Esophagus muscularis mucosa (tissue), 4 donors: ENCODE measurements at places on chromosomes 3 and 15. TPM values are rescaled to one million over a fixed set of nuclear protein-coding genes. Genes with fewer than 3 reads are reported as not detected.

DNA sequence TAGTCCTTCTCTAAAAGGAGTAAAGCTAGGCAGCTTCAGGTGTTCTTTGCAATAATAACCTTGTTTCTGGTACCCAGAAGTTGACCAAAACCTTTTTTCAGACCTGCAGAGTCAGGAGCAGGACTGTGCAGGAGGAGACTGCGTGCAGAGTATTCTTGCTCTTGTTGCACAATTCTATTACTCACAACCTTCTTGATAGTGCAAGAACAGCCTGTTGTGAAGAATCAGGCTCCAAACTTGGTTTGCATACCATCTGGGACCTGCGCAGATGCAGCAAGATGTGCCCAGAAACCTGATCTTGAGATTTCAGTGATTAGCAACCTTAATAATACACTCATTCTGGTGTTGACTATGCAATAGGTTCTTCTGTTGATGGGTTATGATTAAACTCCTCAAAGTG, 111.9 kb downstream of the ATG7 start:
- H3K36me3 ChIP-seq = no peaks in the 10 kb centered on the region
- peaks cover 30% of the 10 kb centered on the region for H3K4me1 ChIP-seq
- H3K4me3 ChIP-seq = no peak overlapping the region
- H3K27ac ChIP-seq = no peak overlapping the region
- DNase-seq = no peak

TMOD2 gene
- 20.2 TPM for total RNA-seq

MFGE8 gene
- 550 TPM for total RNA-seq

GRCh38 chr15:69305204-69305931, 6.7 kb downstream of the PAQR5 start:
- H3K4me1 ChIP-seq = no peaks in the 10 kb centered on the region
- no peak overlapping the region for H3K4me3 ChIP-seq
- no peak for DNase-seq
- H3K27me3 ChIP-seq = peaks cover 6% of the 10 kb centered on the region

- no peaks in the 10 kb centered on the region for H3K4me1 ChIP-seq
- no peaks in the 10 kb centered on the region for H3K27me3 ChIP-seq
- H3K4me3 ChIP-seq = no peak overlapping the region
- H3K27ac ChIP-seq = no peak overlapping the region
Measured at GRCh38 chr3:178140531-178141304, 395.5 kb upstream of the KCNMB2 start.

INKA1 gene
- 3.3 TPM for total RNA-seq

LARP6 gene
- total RNA-seq = 36.3 TPM

GRCh38 chr3:189871418-189871817, 240.2 kb downstream of the TP63 start:
- no peaks in the 10 kb centered on the region for H3K36me3 ChIP-seq
- no peak for DNase-seq
- no peak overlapping the region for H3K4me3 ChIP-seq

DNA sequence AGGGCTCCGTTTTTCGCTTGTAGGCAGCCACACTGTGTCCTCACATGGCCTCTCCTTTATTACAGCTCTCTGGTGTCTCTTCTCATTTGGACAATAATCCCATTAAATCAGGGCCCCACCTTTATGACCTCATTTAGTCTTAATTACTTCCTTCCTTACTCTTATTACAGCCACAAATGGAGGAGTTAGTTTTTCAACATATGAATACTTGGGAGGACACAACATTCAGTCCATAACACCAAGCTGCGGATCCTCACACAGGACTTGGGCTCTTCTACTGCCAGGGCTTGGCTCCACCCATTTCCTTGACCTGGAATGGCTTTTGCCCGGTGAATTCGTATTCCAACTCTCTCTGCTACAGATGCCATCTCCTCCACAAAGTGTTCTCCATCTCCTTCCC, 74.3 kb upstream of the SLC7A14 start:
- no peak overlapping the region for H3K4me3 ChIP-seq
- H3K4me1 ChIP-seq = no peaks in the 10 kb centered on the region
- H3K27ac ChIP-seq = no peak overlapping the region
- DNase-seq = no peak
- no peaks in the 10 kb centered on the region for H3K36me3 ChIP-seq
- no peaks in the 10 kb centered on the region for H3K27me3 ChIP-seq

GPR160 gene
- 2.9 TPM for total RNA-seq

- H3K4me3 ChIP-seq = no peak overlapping the region
- H3K4me1 ChIP-seq = no peaks in the 10 kb centered on the region
- H3K36me3 ChIP-seq = no peaks in the 10 kb centered on the region
- no peaks in the 10 kb centered on the region for H3K27me3 ChIP-seq
- no peak overlapping the region for H3K27ac ChIP-seq
Measured at GRCh38 chr3:156802821-156803606, 23.1 kb upstream of the LEKR1 start.

GRCh38 chr3:122458992-122459391, 43.1 kb upstream of the WDR5B start:
- no peak overlapping the region for H3K27ac ChIP-seq
- no peak overlapping the region for H3K4me3 ChIP-seq
- H3K27me3 ChIP-seq = no peaks in the 10 kb centered on the region
- no peaks in the 10 kb centered on the region for H3K4me1 ChIP-seq
- no peak for DNase-seq

- H3K4me3 ChIP-seq = no peak overlapping the region
- H3K36me3 ChIP-seq = no peaks in the 10 kb centered on the region
- H3K27ac ChIP-seq = no peak overlapping the region
- no peaks in the 10 kb centered on the region for H3K27me3 ChIP-seq
- no peaks in the 10 kb centered on the region for H3K4me1 ChIP-seq
- no peak for DNase-seq
Measured at GRCh38 chr3:190175490-190175889, 54.8 kb upstream of the P3H2 start.

WWTR1 gene
- total RNA-seq = 513 TPM

GRCh38 chr3:161212906-161213305, 8.2 kb upstream of the NMD3 start:
- H3K27me3 ChIP-seq = no peaks in the 10 kb centered on the region
- no peak overlapping the region for H3K27ac ChIP-seq
- no peak for DNase-seq
- no peak overlapping the region for H3K4me3 ChIP-seq

GRCh38 chr3:175357758-175358157, 498.6 kb downstream of the NAALADL2 start:
- H3K27me3 ChIP-seq = no peaks in the 10 kb centered on the region
- no peak overlapping the region for H3K4me3 ChIP-seq
- no peak overlapping the region for H3K27ac ChIP-seq
- no peaks in the 10 kb centered on the region for H3K36me3 ChIP-seq
- no peaks in the 10 kb centered on the region for H3K4me1 ChIP-seq
- DNase-seq = no peak

DNA sequence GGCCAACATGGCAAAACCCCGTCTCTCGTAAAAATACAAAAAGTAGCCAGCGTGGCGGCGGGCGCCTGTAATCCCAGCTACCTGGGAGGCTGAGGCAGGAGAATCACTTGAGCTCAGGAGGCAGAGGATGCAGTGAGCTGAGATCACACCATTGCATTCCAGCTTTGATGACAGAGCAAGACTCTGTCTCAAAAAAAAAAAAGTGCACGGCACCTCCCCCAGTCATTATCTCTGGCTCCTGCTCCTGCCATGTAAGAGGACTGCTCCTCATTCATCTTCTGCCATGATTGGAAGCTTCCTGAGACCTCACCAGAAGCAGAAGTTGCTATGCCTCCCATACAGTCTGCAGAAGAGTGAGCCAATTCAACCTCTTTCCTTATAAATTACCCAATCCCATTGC, 4.0 kb upstream of the ALG1L2 start:
- H3K4me1 ChIP-seq = no peaks in the 10 kb centered on the region
- H3K36me3 ChIP-seq = no peaks in the 10 kb centered on the region
- H3K27ac ChIP-seq = no peak overlapping the region
- H3K4me3 ChIP-seq = no peak overlapping the region
- DNase-seq = no peak

GRCh38 chr3:169029674-169030285, 633.7 kb downstream of the MECOM start:
- no peak overlapping the region for H3K27ac ChIP-seq
- H3K4me1 ChIP-seq = no peaks in the 10 kb centered on the region
- H3K27me3 ChIP-seq = no peaks in the 10 kb centered on the region
- H3K36me3 ChIP-seq = no peaks in the 10 kb centered on the region

DNA sequence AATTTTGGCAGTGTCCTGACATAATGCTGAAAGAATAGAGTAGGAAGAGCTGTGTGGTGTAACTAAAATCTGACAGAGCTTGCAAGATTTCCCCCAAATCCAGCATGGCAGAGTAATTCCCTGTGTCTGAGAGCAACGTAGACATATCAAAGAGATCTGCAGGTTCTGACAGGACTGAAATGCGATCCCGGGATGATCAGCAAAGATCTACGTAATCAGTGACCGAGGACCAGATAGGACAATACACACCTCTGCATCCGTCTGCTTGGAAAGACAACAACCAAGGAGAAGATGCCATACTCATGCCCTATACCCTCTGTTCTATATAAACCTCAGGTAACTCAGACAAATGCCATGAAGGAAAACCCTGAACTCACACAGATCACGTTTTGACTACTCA, 26.6 kb upstream of the SYNPR start:
- no peak for DNase-seq
- H3K4me3 ChIP-seq = no peak overlapping the region
- H3K36me3 ChIP-seq = no peaks in the 10 kb centered on the region
- H3K27ac ChIP-seq = no peak overlapping the region

GRCh38 chr15:69529141-69529540, 76.5 kb downstream of the RPLP1 start:
- no peak overlapping the region for H3K27ac ChIP-seq
- no peaks in the 10 kb centered on the region for H3K4me1 ChIP-seq
- H3K27me3 ChIP-seq = no peaks in the 10 kb centered on the region
- no peak for DNase-seq

GRCh38 chr3:22121068-22121701, 370.2 kb upstream of the ZNF385D start:
- H3K4me3 ChIP-seq = no peak overlapping the region
- H3K27me3 ChIP-seq = no peaks in the 10 kb centered on the region
- H3K36me3 ChIP-seq = no peaks in the 10 kb centered on the region
- no peaks in the 10 kb centered on the region for H3K4me1 ChIP-seq
- DNase-seq = no peak

DNA sequence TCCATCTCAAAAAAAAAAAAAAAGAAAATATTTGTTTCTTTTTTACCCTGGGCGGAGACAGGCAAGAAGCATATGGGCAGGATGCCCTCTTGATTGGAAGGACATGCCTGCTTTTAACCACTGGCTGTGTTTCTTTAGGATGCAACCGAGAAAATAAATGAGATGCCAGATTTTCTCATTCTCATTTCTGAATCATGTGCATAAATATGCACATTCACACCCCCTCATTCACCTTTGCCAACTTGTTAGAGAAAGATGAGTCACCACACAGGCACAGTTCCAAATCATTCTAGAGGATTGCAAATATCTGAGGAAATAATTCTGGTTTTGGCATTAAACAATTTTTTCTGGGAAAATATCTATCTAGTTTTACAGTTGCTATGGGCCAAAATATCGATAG, 3.3 kb downstream of the LIPH start:
- no peak for DNase-seq
- H3K4me3 ChIP-seq = no peak overlapping the region
- peaks cover 10% of the 10 kb centered on the region for H3K4me1 ChIP-seq
- H3K27ac ChIP-seq = no peak overlapping the region
- no peaks in the 10 kb centered on the region for H3K27me3 ChIP-seq
- no peaks in the 10 kb centered on the region for H3K36me3 ChIP-seq
